Activated CD8-positive, alpha-beta memory T cell treated with anti-CD3 and anti-CD28 coated beads, Interleukin-2, amount 10 ng/mL, durations not matched to agents 7 days and 5 days (primary cell): ENCODE measurements at places on chromosomes 2 and 18. TPM values are rescaled to one million over a fixed set of nuclear protein-coding genes. Genes with fewer than 3 reads are reported as not detected.

Gene LYPD6
- not detected for total RNA-seq

Gene LRP2
- 0.44 TPM for total RNA-seq

Gene IL1R2
- total RNA-seq, result 0.88 TPM

Gene C2orf81
- total RNA-seq, result 1.8 TPM

Gene RNF125
- total RNA-seq, result 26.1 TPM

Gene CRYGC
- total RNA-seq, result not detected

Gene CKAP2L
- total RNA-seq, result 68.8 TPM

Gene RPRM
- total RNA-seq, result not detected

Gene NMUR1
- total RNA-seq, result 8.6 TPM

Gene PDE11A
- not detected for total RNA-seq

Gene MARCO
- not detected for total RNA-seq

Gene SATB2
- total RNA-seq, result not detected

Gene ZNF892
- total RNA-seq, result 3.9 TPM

Gene FTCDNL1
- total RNA-seq, result 1.8 TPM

Gene ERBB4
- total RNA-seq, result not detected

Gene MERTK
- total RNA-seq, result 0.30 TPM

Gene KHK
- 8.0 TPM for total RNA-seq

Gene RNASEH1
- 32.9 TPM for total RNA-seq

Gene MAL
- 178 TPM for total RNA-seq

Gene MAP2
- total RNA-seq, result not detected

Gene SKOR2
- not detected for total RNA-seq

Gene EML4
- total RNA-seq, result 110 TPM
